ENCODE measurements at places on chromosomes 2 and 18.

GRCh38 chr18:52220062-52220591 lies 119.9 kb upstream of the DCC start:
- no peak for DNase-seq

- no peak for DNase-seq
Measured at GRCh38 chr2:146939991-146940685, 904.7 kb upstream of the ACVR2A start.

- DNase-seq, result no peak
Measured at GRCh38 chr2:86477349-86477748, 36.2 kb downstream of the KDM3A start.

GRCh38 chr2:84882414-84882738 lies 1.5 kb upstream of the TRABD2A start:
- DNase-seq, result no peak

DNA sequence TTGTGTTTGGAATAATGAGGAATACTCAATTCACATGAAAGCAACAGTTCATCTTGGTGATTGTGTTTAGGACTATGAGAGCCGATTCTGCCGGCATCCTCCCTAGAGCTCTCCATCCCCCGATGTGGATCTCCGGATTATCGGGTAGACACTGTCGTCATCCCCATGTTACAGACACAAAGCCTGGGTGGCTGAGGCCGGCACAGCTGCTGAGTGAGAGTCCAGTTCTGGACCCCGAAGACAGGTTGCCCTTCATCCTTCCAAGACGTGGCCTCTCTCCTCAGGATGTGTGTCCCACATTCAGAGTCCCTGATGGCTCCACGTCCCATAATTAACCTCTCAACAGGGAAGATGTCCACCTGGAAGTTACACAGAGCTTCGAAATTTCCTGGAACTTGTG lies 129.3 kb downstream of the HDAC4 start:
- DNase-seq, result no peak

- no peak for DNase-seq
Measured at GRCh38 chr2:206718296-206718695, at the start of gene DYTN. DYTN (minus strand) TSS chr2:206718396; CDS start chr2:206718279, 117 bp downstream.

GRCh38 chr2:25309402-25309801 lies 32.3 kb downstream of the DNMT3A start:
- DNase-seq, result peak; percentile 71

DNA sequence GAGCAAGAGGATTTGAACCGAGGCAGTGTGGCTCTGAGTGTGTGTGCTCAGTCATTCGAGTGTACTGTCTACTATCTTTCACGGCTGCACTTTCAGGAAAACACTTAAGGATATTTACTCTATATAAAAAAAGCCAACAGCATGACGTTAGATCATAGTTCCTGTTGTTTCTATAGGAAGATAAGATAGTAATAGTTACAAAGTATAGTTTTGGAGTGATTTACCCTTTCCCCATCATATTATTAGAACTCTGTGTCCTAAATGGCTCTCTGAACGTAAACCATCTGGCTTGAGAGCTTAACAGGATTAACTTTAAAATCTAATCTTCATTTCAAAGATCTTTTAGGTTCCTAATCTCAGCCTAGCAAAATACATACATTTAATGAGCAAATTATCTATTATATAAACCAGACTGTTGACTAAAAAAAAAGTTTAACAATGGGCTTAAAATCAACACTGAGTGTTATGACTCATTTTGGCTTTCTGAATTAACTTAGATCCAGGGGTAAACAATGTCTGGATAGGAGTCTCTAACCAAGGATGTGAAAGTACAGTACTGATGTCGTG lies 150.3 kb upstream of the DNMT3A start:
- no peak for DNase-seq

DNA sequence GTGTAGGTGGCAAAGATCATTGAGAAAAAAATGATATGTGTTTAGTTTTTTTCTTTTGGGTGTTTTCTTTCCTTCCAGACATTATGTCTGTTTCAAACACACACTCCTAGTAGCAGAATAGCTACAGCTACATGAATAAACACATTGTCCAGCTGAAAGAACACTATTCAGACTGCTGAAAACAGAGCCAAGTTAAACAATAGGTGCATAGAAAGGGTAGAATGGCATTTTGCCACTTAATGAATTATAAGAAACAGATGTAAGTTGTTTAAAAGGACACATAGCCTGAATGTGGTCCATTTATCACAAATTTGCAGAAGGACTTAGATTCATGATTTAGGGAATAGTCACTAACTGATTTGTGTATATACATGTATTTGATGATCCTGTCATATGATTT lies 20.1 kb downstream of the CTLA4 start:
- no peak for DNase-seq

GRCh38 chr2:70991142-70991541 lies 3.5 kb downstream of the TEX261 start:
- DNase-seq, result no peak

- no peak for DNase-seq
Measured at GRCh38 chr18:49924293-49924983, 111.1 kb upstream of the ACAA2 start.

DNA sequence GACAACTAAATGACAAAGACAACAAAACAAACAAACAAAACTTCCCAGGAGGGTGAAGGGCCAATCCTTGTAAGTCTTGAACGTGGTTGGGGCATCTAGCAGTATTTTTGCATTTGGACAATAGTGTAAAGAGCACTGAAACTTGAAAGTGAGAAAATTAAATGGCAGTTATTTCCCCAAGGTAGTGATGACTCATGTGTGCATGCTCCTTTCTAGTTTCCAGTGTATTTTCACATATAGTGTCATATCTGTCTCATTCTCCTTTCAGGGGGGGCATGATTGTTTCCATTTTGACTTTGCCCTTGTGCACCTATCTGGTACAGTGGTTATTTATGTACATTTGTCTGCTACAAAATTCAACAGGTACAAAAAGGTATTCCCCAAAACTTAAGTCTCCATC lies 39.5 kb downstream of the CERS6 start:
- no peak for DNase-seq

GRCh38 chr2:7044253-7045250 lies 127.3 kb downstream of the RNF144A start:
- peak; percentile 62 for DNase-seq

- DNase-seq, result peak; percentile 6
Measured at GRCh38 chr2:196592331-196592910, 47.1 kb upstream of the CCDC150 start.
